ENCODE measurements at places on chromosomes 2 and 18. TPM values are rescaled to one million over a fixed set of nuclear protein-coding genes. Genes with fewer than 3 reads are reported as not detected.

Gene MAP3K20
- 27.6 TPM for total RNA-seq

Gene SLC39A6
- total RNA-seq, result 50.5 TPM

Gene ZNF385B
- not detected for total RNA-seq

Gene G6PC2
- not detected for total RNA-seq

Gene ACKR3
- 12.0 TPM for total RNA-seq

Gene ALPI
- total RNA-seq, result not detected

Gene SCN9A
- total RNA-seq, result 1.9 TPM

Gene LGALSL
- total RNA-seq, result 12.3 TPM

Gene DNAJC10
- 77.5 TPM for total RNA-seq

Gene TSPYL6
- not detected for total RNA-seq
